NCI-H510A treated with DMSO at 0.1 percent for 48 hours (cell line): ENCODE measurements at places on chromosomes 1 and 21.

DNA sequence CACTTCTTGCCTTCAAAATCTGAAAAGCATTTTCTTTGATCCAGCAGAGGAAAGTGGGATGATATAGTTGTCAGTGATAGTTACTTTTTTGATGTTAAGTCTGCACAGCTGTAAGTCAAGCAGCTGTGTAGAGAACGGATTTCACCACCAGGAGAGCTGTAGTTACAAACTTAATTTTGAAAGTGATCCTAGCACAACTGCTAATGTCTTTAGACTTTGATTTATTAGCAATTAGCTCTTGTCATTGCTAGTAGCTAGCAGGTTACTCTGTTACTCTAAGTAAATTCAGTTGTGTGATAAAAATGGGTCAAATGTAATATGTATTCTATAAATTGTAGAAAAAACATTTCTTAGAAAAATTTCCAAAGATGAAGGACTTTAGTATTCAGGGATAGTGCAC, 46.0 kb downstream of the ALG6 start:
- DNase-seq: no peak

DNA sequence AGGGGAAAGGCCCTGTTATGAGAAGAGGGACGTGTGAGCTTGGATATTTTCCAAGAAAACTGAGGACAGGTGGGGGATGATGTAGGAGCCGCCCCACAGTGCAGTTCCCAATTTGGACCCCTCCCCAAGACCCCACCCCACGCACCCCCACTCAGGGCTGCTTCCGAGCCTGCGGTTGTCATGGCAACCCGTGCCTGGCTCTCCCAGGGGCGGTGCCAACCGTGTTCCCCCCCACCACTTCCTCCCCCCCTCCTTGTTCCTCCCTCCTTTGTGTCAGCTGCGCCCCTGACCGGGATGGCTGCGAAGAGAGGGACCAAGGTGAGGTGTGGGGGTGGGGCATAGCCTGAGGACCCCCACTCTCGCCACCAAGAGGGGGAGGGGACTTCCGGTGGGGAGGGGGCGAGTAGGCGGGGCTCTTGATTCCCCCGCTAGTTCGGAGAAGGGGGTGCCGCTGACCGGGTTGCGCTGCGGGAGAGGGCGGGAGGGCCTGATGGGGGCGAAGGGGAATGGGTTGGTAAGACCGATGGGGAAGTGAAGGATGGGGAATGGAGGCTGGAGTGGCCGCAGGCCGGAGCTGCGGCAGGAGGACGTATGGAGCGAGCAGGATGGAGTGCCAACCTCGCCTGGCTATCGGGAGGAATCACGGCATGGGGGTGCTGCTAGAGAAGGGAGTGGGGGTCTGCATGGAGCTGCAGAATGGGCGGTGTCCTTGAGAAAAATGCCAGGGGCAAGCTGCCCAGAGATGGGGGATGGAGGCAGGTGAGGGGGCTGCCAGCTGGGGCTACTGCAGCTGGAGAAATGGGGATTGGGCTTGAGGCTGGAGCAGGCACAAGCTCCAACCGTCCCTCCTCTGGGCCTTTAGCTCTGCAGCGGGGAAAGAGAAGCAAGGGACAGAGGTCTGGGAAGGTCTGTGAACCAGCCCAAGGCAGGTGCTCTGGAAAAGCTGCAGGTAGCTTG, 953 bp downstream of the TRIM46 start:
- no peak for DNase-seq

DNA sequence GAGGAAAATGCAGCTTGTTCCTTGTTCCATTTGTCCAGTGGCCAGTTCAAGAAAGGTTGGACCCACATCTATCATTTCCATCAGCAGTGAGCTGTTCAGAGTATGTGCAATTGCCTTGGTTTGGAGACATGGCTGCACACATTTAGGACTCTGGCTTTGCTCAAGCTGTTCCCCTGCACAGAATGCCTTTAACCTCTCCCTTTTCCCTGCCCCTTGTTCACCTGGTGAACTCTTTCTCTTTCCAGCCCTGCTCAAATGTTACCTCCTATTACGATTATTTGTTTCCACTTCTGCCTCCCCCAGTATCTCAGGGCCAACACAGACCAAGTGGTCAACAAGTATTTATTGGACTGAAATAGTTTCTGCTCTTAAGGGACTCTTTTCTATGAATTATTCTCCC, 385.9 kb downstream of the CAMTA1 start:
- DNase-seq: no peak

- DNase-seq: no peak
Measured at GRCh38 chr1:153498746-153499145, 37.0 kb downstream of the S100A6 start.

- no peak for DNase-seq
Measured at GRCh38 chr1:183730107-183730724, 74.7 kb upstream of the RGL1 start.

GRCh38 chr1:115323366-115324004, 14.6 kb downstream of the NGF start:
- no peak for DNase-seq

GRCh38 chr1:1232208-1232795, at the start of gene B3GALT6:
Gene B3GALT6, plus strand, starts transcription at chr1:1232237. Its CDS starts 42 bp downstream, at chr1:1232279.
- DNase-seq: no peak

- DNase-seq: no peak
Measured at GRCh38 chr1:168833801-168834224, 104.8 kb upstream of the DPT start.

GRCh38 chr1:154988058-154988954, 5.1 kb upstream of the LENEP start:
- no peak for DNase-seq

DNA sequence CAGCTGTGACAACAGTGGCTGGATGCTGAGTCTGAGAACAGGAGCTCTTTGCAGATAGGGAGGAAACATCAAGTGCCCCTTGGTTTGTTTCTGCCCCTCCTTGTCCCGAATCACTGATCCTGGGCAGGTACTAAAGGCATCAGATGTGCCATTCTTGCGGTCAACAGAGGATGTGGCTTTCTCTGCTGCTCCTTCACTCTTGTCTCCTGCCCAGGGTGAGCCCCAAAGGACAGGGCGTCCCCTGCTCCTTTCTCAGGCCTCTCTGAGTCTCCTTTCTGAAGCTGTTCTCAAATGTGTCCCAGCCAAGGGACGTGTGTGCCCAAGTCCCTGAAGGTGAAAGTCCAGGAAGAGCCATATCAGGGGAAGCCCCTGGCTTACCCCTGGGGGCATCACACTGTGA, 31.7 kb downstream of the SLC37A1 start:
- DNase-seq: no peak

- DNase-seq: no peak
Measured at GRCh38 chr1:40794048-40794447, 10.5 kb downstream of the KCNQ4 start.

DNA sequence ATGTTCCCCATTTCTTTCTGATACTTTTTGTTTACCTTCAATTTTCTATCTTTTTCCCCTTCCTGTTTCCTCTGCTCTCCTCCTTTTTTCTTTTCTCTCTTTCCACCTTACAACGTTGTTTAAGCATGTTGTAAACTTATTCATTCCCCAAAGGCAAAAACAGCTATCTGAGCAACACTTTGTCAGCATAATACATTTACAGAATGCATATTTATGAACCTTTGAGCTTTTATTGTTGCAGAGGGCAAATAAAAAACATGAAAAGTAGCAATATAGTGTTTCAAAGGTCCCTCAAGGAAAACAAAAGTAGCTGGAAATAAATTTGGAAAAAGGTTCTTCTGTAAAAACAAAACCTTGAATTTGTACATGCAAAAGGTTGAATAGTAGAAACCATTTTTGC, 169.5 kb downstream of the ATP6V1G3 start:
- no peak for DNase-seq

DNA sequence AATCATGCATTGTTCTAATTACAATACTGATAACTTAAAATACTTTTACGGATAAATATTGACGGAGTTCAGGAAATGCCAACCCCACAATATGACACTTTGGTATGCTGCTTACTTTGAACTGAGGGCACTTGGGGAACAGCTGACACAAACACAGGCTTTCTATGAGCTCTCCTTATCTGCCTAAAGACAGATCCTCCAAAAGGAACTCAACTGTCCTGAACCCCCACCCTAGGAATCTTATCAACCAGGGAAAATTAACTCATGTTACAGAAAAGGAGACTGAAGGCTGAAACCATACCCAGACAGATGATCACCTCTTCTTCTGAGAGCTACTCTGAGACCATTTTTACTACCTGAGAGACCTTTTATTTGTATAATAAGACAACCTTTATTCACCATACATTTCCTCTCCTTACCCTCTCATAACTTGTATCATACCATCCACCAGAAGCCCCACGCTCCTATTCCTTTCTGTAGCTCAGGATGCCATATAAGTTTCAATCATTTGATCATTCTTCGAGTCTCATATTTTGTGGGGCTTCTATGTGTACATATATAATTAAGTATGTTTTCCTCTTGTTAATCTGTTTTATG, 239.5 kb downstream of the FAF1 start:
- no peak for DNase-seq

GRCh38 chr21:34579411-34579810, 35.5 kb downstream of the RCAN1 start:
- DNase-seq: no peak
